Stimulated activated CD4-positive, alpha-beta T cell treated with anti-CD3 and anti-CD28 coated beads, Interleukin-1b, Interleukin-23, amount 100 ng/mL, for 24 hours (primary cell): ENCODE measurements at places on chromosomes 5 and 9.

- no peak for DNase-seq
These were observed 3.9 kb downstream of the RGS14 start for GRCh38 chr5:177361418-177362291.

GRCh38 chr5:72302171-72302570 is 17.9 kb downstream of the MRPS27 start:
- no peak for DNase-seq

DNA sequence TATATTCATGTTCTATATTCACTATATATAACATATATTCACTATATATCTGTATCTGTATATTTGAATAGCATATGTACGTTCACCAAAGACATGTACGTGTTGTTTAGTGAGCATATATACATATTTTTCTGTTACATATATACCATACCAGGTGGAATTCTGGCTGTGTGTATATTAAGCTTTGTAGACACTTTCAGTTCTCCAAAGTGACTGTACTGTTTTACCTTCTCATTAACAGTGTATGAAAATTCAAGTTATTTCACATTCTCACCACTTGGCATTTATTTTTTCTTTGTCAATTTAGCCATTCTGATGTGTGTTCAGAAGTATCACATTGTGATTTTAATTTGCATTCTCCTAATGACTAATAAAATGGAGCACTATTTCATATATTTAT is 52.2 kb downstream of the DROSHA start:
- no peak for DNase-seq

DNA sequence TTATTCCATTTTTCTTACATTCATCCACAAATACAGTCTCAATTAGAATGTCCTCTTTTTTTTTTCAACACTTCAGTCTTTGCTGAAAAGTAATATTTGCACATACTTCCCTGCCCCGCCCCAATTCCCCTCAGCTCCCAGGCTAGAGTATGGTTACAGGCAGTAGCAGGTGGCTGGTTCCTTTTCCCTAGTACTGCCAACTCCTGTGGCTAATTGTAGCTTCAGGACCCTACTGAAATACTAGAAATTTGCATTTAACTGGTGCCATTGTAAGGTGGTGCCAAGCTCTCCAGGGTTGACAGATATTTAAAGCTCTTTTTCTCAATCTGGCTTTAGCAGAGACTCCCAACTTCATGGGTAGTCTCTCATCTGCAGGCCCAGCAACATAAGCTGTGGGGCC is 80.3 kb downstream of the FAM81B start:
- DNase-seq = no peak

DNA sequence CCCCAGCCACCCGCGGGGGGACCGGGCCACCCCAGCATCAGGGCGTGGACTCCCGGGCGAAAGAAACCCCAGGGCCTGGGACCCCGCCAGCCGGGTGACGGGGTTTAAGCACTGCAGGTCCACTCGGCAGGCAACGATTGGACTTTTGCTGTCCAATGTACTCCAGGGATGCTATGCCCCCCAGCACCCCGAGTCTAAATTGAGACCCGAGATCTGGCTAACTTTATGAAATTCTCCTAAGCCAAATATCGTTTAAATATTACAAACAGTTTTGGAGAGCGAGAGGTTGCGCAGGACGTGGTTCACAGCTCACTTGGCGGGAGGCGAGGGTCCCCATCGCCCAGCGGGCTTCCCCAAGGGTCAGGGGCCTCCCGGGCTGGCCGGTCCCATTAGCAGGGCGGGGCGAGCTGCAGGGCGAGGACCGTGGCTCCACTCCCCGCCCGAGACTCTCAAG is 384 bp upstream of the MRPS2 start:
- no peak for DNase-seq

- DNase-seq = no peak
These were observed 166.1 kb upstream of the CCDC152 start for GRCh38 chr5:42590566-42590965.

GRCh38 chr5:44942524-44943001 is 133.8 kb downstream of the MRPS30 start:
- no peak for DNase-seq
